ENCODE measurements at places on chromosomes 3 and 15.

- DNase-seq, result no peak
Observed at GRCh38 chr3:10620833-10621082, 115.4 kb upstream of the ATP2B2 start.

DNA sequence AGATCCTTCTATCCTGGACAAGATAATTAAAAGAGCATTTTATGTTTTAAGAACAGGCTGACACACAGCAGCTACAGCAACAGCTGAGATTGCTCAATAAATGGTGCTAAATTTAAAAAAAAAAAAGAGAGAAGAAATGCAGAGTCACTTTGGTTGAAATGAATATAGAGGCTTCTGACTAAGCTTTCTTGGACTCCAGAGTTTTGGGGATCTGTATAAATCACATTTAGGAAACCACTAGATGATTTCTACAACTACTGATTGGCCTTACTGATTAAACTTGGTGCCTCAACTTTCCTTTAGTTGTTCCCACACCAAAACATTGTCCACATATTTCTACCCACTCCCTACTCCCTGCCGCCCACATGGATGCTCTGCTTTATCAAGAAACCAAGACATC lies 132.9 kb upstream of the ZBTB20 start:
- DNase-seq, result peak; percentile 6

- no peak for DNase-seq
Observed at GRCh38 chr3:111547631-111548030, 5.6 kb downstream of the CD96 start.

DNA sequence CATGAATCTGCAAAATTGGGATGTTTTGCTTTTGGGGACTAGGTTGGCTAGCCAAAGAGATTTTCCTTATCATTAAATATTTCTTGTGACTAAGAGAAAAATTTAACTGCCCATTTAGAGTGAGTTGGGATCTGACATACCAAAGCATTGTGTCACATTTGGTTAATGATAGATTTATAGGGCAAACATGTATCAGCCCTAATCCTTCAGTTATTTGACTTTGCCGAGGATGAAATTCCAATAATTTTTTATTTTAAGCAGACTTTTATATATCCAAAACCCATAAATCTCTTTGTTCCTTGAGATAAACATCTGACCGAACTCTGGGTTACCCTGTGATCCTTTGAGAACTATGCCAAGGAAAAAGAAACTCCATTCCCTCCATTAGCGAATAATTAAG lies 218.9 kb downstream of the CDIN1 start:
- DNase-seq, result no peak

DNA sequence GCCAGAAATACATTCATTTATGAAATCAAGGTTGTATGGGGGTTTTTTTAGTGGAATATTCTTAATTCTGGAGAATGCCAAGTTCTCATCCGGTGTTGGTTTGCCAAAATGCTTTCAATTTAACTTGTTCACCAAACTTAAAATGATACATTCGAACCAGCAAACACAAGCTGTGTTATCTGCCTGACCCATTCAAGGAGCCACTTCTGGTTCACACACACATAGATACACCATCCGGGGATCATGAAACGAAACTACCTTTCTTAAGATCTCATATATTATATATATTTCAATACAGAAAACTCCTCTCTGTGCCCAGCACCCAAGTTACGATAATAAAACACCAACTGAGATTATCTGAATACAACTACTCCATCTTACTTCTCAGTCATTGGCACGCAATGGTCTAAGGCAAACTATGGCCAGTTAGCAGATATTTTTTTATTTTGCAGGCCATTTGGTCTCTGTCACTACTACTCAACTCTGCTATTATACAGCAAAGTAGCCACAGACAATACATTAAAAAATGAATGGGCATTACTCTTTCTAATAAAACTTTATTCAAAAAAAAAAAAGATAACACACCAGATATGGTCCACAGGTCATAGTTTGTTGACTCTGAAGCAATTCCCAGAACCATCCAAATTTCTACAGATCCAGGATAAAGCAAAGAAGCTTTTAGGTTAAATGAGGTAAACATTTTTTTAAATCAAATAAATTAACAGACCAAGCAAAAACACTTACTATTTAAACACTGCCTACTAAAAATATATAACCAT lies 89.6 kb downstream of the TBL1XR1 start:
- no peak for DNase-seq

- DNase-seq, result no peak
Observed at GRCh38 chr3:52688266-52688665, 2.4 kb downstream of the GNL3 start.

DNA sequence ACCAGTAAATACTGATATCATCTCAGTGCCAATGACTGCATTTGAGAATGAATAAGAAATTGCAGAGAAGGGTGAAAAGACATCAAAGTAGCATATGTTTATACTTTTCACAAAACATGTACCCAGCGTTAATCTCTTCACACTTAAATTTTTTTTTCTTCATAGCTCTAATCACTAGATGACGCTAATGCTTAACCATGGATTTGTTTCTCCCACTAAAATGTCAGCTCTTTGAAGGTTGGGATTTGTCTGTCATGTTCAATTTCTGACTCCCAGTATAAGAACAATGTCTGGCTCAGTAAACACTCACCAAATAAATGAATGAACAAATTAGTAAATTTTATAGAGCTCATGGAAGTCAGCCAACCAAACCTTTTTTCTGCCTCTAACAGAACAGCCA lies 78.3 kb upstream of the LMCD1 start:
- DNase-seq, result no peak

DNA sequence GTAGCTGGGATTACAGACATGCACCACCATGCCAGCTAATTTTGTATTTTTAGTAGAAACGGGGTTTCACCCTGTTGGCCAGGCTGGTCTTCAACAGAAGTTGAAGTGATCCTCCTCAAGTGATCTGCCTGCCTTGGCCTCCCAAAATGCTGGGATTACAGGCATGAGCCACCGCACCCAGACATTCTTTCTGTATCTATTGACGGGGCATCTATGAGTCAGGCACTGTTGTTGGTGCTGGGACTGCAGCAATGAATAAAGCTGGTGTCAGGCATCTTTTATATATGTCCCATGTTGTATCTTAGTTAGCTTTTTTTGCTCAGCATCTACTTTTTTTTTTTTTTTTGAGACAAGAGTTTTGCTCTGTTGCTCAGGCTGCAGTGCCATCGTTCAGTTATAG lies 47.6 kb upstream of the ULK4 start:
- no peak for DNase-seq

DNA sequence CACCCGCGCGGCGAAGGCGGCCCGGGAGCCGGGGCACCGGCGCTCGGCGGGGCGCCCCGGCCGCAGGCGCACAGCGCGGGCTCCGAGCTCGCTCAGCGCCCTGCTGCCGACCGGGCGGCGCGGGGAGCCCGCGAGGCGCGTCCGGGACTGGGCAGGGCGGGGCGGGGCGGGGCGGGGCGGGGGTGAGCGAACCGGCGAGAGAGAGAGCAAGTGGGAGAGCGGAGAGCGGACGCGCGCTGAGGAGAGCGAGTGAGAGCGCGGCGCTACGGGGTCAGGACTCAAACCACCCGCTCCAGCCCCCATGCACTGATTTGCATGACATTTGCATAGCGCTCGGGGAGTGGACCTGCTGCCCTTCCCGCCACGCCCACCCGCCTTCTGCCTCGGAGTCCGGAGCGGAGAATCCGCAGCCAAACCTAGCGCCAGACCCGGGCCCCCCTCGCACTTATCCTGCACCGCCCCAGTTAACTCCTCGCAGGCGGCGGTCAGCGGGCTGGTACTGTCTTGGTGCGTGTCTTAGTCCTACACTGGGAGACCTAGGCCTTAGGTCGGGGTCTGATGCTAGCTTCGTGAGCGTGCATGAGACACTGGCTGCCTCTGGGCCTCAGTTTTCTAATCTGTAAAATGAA lies at the start of gene MYLK:
MYLK (minus strand) TSS at position 130 of the 629 bp plus-strand sequence. CDS start 90,491 bp downstream, outside the sequence.
- peak; percentile 4 for DNase-seq

- DNase-seq, result no peak
Observed at GRCh38 chr15:27448986-27449385, 478.0 kb downstream of the GABRG3 start.

DNA sequence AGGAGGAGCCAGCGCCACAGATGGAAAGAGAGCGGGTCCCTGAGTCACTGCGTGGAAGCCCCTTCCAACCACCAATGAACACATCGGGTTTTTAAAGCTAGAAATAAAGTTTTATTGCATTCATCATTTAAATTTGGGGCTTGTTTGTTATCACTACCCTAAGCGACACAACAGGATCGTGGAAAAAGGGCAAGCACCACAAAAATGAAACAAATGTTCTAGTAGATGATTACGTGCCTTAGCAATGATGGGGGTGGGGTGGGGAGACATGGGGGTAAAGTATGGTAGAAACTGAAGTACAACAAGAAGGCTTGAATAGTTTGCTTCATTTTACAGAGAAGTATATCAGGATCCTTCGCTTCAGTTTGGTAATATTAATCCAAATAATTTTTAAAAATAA lies 221.6 kb upstream of the ATP10A start:
- DNase-seq, result no peak

DNA sequence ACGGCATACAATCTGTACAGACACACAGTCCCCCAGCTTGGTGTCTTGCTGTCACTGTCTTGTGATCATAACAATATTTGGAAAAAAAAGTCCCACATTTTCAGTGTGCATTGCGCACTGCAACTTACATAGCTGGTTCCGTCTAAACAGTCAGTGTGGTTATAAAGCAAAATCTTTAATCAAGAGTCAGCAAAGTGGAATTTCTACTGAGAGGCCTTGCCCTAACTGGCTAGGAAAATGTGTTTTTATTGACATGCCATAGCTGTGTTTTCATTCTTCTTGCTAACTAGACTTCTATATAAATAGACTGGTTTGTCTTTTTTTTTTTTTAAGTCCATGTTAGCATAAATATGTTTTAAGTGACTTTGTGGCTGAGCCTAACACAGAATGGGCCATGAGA lies 174.8 kb downstream of the POLR2M start:
- no peak for DNase-seq

GRCh38 chr3:16897254-16897926 lies 12.6 kb downstream of the PLCL2 start:
- no peak for DNase-seq

GRCh38 chr3:38828681-38829080 lies 12.7 kb upstream of the SCN10A start:
- no peak for DNase-seq

DNA sequence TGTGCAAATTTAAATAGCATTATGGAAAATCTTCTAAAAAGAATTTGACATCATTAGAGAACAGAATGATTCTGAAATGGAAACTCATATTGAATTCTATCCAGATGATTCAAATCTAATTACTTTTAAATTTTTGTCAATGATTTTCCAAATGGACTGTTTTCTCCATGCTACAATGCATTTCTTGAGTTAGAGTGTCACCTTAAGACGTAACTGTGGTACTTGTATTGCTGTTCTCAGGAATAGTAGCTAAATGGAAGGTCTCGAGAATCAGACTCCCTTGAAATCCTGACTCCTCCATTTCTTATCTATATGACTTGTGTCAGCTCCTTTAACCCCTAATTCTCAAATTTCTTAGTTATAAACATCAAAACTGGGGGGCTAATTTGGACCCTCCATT lies 102.3 kb downstream of the P2RY1 start:
- peak; percentile 1 for DNase-seq

DNA sequence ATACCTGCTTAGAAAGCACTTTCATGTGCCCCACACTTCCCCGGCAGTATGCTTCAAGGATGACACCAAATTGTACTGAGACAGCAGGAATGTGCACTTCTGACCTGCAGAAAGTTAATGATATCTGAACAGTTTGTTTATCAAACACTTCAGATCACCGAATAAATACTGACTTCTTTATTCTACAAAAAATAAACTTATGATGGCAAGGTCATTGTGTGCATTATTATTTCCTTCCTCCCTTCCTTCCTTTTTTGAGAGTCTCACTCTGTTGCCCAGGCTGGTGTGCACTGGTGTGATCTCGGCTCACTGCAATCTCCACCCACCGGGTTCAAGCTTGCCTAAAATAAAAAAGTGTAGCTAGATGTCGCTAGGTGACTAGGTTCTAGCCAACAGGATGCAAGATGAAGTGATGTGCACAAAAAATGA lies 80.3 kb downstream of the FAIM start:
- no peak for DNase-seq

DNA sequence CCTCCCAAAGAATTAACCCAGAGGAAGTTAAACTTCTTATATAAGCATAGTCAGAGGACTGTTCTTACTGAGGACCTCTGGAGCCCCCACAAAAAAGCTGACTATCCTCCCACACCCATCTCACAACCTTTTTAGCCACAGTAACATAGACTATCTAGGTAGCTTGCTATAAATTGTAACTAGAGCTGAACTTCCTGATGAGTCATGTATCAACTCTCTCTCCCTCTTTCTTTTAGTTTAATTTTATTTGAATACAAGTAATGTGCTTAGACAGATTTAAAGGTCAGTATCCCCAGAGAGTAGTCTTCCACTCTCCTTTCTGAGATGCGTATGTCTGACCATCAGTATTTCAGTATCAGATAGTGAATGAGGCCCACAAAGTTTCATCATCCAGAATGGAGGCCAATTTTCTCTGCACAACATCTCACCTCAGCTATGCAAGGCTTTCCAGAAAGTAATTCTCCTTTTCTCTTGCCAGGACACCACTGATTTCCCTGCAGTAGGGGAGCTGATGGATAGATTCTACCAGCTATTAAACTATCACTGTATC lies 104.0 kb upstream of the MYRIP start:
- no peak for DNase-seq

- no peak for DNase-seq
Observed at GRCh38 chr15:78034495-78035191, 42.9 kb downstream of the TBC1D2B start.

DNA sequence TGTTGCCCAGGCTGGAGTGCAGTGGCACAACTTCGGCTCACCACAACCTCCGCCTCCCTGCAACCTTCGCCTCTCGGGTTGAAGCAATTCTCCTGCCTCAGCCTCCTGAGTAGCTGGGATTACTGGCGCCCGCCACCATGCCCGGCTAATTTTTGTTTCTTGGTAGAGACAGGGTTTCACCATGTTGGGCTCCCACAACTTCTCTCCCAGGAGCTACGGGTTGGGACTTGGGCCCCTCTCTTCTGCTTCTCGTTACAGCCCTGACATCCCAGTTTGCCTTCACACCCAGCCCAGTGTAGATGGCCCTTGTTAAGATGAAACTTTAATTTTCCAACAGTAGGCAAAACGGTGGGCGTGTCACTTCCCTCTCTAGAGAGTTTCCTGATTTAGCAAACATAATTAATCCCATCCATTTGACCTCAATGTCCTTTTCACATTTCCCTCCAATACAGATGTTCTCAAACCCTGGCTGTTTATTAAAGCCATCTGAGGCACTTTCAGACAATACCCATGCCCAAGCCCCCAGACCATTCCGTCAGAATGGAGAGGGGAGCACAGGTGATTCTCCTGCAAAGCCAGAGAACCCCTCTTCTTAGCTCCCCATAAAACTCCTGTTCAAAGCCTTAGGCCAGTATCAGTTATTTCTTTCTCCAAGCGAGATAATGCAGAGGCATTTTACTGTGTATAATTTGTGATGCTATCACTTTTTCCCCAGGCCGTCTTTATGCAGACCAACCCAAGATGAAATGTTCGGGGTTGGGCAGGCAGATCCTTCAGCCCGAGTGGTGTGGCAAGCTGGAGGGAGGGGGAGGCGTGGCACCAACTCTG lies 245.7 kb downstream of the XXYLT1 start:
- DNase-seq, result no peak

GRCh38 chr3:102722317-102722716 lies 287.5 kb downstream of the ZPLD1 start:
- DNase-seq, result no peak

GRCh38 chr3:30440880-30441279 lies 165.5 kb upstream of the TGFBR2 start:
- no peak for DNase-seq

GRCh38 chr3:54936561-54936960 lies 8.7 kb upstream of the LRTM1 start:
- DNase-seq, result no peak

GRCh38 chr3:129054605-129055104 lies 5.9 kb upstream of the GP9 start:
- no peak for DNase-seq

GRCh38 chr3:149879872-149880271 lies 66.9 kb downstream of the RNF13 start:
- peak; percentile 41 for DNase-seq

All from hippocampal formation (tissue), 2 donors.